Aortic smooth muscle cell (primary cell): ENCODE measurements at places on chromosomes 1 and 21. TPM values are rescaled to one million over a fixed set of nuclear protein-coding genes. Genes with fewer than 3 reads are reported as not detected.

The ACOT11 gene
- total RNA-seq: 4.2 and 5.4 TPM in 2 replicates

The DOP1B gene
- total RNA-seq: 3.6 and 4.2 TPM in 2 replicates

The PTPRU gene
- 4.0 and 12.0 TPM in 2 replicates for total RNA-seq

The KRTAP19-6 gene
- total RNA-seq: not detected in 2 replicates

The KLHDC9 gene
- total RNA-seq: 1.8 and 3.5 TPM in 2 replicates

The FOXD3 gene
- total RNA-seq: not detected in 2 replicates

The NUF2 gene
- 9.7 and 11.8 TPM in 2 replicates for total RNA-seq

The TNFRSF4 gene
- total RNA-seq: 0.12 and 0.13 TPM in 2 replicates

The RNU1-2 gene
- total RNA-seq: 565 and 1,390 TPM in 2 replicates

The AJAP1 gene
- total RNA-seq: not detected in 2 replicates

The ANKRD13C gene
- 33.7 and 33.8 TPM in 2 replicates for total RNA-seq

The SH2D5 gene
- 1.6 and 2.5 TPM in 2 replicates for total RNA-seq

The CTBS gene
- total RNA-seq: 9.4 and 19.8 TPM in 2 replicates

The MIXL1 gene
- total RNA-seq: not detected in 2 replicates

The AADACL3 gene
- not detected in 2 replicates for total RNA-seq

The ARHGAP30 gene
- under 0.01 TPM in 1 of 2 replicates, not detected in the other for total RNA-seq

The TMEM82 gene
- not detected in 2 replicates for total RNA-seq

The NBPF8 gene
- total RNA-seq: 9.2 and 13.1 TPM in 2 replicates
